ENCODE measurements at places on chromosomes 13 and 19.

DNA sequence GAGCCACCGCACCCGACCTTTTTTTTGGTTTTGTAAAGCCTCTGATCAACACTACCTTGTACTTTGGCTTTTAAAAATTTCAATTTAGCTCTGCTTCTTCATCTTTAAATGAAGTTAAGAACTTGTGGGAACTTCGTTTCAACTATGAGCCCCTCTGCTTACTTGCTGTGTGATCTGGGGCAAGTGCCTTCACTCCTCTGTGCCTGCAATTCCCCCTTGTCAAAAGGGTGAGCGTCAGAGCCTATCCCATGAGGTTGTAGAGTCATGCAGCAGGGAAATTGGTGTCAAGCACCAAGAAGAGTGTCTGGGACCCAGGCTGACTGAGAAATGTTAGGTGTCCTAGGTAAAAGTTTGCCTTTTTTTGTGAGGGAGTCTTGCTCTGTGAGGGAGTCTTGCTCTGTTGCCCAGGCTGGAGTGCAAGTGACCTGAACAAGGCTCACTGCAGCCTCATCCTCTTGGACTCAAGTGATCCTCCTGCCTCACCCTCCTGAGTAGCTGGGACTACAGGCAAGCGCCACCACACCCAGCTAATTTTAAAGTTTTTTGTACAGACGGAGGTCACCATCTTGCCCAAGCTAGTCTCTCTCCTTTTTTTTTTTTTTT lies 5.7 kb downstream of the VASP start:
- no peak for DNase-seq

DNA sequence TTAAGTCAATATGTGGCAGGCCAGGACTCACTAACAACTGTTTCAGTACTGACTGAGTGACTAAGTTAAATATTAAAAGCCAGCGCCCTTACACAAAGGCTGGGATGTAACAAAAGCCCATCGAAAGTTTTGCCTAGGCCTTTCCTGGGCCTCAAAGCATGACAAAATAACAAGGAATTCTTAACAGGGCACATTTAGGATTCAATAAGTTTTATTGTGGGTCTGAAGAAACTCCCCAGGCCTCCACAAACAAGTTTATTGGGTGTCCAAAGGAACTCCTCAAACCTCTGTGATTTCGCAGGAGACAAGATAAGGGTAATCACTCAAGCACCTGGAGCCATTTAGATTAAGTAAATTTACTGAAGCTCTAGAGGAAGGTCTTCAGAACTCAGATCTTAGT lies 130.7 kb upstream of the SGCG start:
- no peak for DNase-seq

GRCh38 chr19:48999481-49000325 lies 6.0 kb downstream of the RUVBL2 start:
- peak; percentile 82 for DNase-seq

GRCh38 chr13:20727856-20728255 lies 24.4 kb downstream of the IL17D start:
- peak; percentile 16 for DNase-seq

GRCh38 chr13:24564881-24565280 lies 52.3 kb upstream of the PARP4 start:
- no peak for DNase-seq

DNA sequence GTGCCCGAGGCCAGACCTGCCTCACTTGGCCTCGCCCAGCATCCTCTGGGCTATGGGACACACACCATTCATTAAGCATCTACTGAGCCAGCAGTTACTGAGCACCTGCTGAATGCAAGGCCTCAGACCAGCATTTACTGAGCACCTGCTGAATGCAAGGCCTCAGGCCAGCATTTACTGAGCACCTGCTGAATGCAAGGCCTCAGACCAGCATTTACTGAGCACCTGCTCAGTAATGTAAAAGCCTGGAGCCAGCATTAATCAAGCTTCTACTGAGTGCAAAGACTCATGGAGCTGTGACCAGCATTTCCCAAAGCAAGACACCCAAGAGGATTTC lies 3.7 kb downstream of the ATP8B3 start:
- DNase-seq, result no peak

DNA sequence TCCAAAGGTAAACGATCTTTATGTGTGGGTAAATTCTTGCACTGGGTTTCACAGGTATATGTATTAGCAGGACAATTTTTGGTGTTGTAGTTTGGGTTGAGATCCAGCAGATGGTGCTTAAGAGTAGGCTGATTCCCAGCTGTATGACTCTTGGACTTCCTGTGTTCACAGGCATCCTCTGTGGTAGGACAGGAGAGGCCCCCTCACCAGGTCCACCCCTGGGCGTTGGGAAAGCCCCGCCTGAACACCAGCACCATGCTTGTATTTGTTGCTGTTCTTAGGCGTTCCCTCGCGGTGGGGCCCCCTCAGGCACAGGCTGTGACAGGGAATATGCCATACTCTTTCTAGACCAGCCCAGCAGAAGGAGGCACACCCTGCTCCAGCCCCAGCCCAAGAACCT lies 49.5 kb upstream of the PCDH17 start:
- no peak for DNase-seq

GRCh38 chr19:53546758-53547513 lies 9.0 kb downstream of the ZNF331 start:
- peak; percentile 12 for DNase-seq

- no peak for DNase-seq
These were observed 4.4 kb upstream of the CHAMP1 start for GRCh38 chr13:114309806-114310410.

DNA sequence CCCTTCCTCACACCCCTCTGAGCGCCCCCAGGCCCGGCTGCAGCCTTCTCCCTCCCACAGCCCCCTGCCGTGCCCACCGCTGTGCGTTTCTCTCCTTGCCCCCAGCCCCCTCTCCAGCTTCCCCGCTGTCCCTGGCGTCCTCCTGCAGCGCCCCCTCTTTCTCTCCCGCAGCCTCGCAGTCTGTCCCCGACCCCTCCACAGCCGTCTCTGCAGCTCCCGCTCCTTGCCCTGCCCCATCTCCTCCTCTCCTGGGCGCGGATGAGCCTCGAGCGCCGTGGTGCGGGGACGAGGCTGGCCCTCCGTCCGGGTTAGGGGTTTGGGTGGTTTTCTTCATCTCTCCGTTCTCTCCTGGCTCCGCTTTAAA lies 1.1 kb downstream of the KMT5C start:
- no peak for DNase-seq
